ENCODE measurements at places on chromosomes 3 and 15.

DNA sequence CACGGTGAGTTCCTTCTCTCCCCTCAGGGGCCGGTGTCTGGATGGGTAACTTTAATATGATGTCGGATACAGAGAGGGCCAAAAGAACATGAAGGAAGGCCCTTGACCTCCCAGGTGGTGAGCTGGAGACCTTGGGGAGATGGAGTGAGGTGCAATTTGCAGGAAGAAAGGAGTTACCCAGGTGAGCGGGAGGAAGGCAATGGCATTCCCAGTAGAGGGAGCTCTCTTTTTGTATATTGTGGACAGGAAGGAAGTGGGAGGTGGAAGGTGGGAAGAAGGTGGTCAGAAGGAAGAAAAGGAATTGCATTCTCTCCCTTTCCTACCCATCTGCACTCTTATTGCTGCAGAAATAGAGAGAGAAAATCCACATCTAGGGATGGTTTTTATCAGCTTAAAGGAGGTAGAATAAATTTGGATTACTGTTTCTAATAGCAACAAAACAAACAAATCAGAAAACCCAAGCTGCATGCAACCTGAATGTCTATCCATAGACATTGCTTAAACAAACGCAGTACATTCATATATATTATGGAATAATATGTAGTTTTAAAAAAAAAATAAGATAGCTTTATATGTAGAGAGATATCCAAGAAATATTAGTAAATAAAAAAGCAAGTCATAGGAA lies 169.0 kb upstream of the TSC22D2 start:
- no peak for DNase-seq

DNA sequence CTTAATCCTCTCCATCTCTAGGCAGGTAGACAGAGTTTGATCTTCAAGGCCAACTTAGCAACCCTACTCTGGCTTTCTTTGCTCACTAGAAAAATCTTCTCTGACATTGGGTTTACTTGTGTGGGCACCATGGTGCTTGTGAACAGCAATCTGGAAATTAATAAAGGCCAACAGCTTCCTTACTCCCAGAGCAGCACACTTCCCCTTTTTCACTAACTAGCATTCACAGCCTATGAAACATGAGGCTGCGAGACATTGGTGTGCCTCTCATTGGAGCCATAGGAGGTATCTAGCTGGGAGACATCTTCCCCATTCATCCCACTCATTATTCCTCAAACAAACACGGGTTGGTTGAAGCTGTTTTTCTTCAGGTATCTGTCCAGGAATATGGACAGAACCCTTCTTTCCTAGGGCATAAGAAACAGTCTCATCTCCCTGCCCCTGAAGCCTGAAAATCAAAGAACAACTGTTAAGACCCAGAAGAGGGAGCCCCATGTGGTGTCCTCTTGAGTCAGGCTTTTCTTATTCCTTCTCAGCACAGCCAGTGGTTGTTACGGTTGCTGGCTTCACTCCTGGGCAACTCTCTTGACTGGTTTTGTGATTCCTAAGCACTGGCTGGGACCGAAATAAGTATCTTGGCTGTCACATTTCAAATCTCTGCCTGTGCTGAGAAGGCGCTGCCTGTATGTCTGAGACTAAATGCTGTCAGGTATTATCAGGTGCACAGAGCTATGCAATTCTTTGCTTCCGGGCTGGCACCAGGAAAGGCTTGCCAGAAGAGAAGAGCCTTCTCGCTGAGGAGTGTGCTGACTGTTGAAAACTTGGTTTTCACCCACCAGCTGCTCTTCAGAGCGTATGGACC lies 194.4 kb downstream of the FEZF2 start:
- DNase-seq = no peak

DNA sequence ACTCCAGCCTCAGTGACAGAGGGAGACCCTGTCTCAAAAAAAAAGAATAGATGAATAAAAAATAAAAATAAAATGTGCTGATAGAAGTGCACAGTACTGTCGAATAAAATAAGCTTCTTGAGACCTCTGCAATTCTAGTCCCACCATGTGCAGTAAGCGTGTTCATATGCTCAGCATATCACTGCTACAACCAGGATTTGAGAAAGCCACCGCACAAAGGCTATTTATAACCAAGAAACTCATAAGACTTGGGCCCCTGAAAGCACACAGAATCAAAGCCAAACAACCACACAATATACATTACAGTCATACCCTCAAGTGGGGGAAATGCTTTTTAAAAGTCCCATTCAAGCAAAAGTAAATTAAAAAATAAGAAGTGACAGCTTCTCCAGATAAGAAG lies 56.5 kb upstream of the FXR1 start:
- no peak for DNase-seq

DNA sequence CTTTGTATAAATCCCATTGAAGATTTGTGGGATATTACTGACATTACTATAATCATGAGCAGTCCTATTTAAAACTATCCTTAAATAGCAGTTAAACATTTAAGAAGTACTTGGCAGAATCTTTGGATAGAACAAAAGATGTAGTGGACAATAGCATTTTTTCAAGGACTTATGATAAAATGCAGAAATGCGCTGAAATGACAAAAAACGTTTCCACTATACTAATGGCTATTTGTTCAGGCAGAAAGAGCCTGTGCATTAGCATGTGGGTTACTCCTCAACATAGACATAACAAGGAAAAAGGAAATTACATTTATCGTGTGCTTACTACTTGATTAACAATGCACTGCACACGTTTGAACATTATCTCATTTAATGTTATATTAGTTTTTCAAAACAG lies 80.7 kb downstream of the GADL1 start:
- no peak for DNase-seq

DNA sequence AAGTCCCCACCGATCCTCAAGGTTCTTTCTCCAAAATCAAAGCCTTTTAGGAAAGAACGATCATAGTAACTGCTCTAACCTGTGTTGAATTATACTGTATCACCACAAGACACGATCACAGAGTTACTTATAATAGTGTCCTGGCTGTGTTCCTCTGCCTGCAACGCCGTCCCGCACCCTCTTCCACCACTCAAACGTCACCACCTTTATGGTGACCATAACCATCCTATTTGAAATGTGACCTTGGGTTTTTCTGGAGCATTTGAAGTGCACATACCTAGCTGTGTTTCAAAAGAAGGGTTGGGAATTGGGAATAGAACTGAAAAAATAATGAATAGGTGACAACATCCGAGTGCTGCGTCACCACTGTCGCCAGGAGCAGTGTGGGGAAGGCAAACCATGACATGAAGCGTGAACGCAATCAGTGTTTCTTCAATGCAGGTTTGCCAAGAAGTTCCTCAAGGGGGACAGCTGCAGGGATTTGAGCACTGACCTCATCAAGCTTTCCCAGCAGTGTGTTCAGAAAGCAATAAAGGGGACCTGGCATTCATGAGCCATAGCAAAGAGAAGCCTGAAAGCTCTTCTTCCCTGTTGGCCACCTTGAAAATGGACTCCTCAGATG lies 769 bp upstream of the SELENOS start:
- no peak for DNase-seq

DNA sequence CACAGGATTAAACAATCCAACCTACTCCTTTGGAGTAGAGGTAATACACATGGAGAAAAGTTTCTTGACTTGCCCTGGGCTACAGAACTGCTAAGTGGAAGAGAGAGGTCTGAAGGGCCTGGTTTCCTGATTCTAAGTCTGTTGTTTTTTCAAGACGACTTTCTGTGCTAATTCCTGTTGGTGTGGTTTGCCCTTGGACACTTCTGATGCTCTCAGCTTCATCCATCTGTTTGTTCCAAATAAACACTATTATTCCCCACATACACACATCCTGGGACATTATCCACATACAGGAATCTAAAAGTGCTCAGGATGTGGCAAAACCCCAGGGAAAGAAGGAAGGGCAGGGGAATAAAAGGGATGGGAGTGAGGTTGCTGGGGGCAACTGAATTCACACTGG lies 393.5 kb upstream of the TBL1XR1 start:
- no peak for DNase-seq

DNA sequence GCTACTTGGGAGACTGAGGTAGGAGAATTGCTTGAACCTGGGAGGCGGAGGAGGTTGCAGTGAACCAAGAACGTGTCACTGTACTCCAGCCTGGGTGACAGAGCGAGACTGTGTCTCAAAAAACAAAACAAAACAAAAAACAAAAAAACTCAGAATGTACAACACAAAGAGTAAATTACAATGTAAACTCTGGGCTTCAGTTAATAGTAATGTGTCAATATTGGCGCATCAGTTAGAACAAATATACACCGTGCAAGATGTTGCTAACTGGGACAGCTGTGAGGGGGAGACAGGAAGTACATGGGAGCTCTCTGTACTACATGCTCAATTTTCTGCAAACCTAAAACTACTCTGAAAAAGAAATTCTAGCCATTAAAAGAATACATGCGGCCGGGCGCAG lies 23.5 kb upstream of the TRPM1 start:
- DNase-seq = no peak

GRCh38 chr3:181909241-181909640 lies 197.5 kb downstream of the SOX2 start:
- no peak for DNase-seq

DNA sequence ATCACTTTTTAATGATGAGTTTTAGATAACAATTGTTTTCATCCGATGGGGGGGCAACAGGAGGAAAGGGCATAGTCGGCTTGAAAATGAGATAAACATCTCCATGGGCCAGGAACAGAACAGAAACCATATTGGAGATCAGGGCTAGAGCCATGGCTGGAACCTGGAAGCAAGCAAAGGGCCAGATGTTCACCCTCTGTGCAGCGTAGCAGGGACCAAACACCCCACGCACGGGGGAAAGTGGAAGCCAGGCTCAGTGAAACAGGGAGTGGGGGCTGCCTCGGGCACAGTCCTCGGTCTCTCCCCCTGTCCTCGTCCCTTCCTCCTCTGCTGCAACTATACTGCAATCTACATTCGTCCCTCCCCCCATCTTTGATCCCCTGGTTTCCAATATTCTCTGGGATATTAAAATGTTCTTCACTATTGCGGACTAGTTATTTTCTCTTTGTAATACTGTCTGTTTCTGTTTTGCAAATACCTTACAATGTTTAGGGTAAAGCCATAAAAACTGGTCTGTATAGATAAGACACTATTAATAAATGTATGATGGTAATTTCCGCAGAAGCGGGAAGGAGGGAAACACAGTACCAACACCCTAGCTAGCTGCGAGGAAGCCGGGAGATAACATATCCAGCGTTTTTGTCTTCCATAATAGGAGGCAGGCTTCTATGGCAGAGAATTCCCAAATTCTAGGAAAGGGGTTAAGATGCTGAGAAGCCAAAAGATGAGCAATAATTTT lies 121.5 kb downstream of the XXYLT1 start:
- DNase-seq = no peak
